ENCODE measurements at places on chromosomes 2 and 18. TPM values are rescaled to one million over a fixed set of nuclear protein-coding genes. Genes with fewer than 3 reads are reported as not detected.

The HJURP gene
- polyA plus RNA-seq, result 28.3 TPM

The SIX3 gene
- polyA plus RNA-seq, result not detected

The WNT6 gene
- polyA plus RNA-seq, result not detected

The MPP4 gene
- 2.7 TPM for polyA plus RNA-seq

The NAT8 gene
- not detected for polyA plus RNA-seq

The CRACDL gene
- not detected for polyA plus RNA-seq

The PREB gene
- polyA plus RNA-seq, result 48.5 TPM

The CD226 gene
- 0.42 TPM for polyA plus RNA-seq

The CNTNAP5 gene
- polyA plus RNA-seq, result not detected

The GNAL gene
- polyA plus RNA-seq, result 0.05 TPM

The MALL gene
- 3.6 TPM for polyA plus RNA-seq

The LHCGR gene
- 0.12 TPM for polyA plus RNA-seq

The GALM gene
- 14.7 TPM for polyA plus RNA-seq

DNA sequence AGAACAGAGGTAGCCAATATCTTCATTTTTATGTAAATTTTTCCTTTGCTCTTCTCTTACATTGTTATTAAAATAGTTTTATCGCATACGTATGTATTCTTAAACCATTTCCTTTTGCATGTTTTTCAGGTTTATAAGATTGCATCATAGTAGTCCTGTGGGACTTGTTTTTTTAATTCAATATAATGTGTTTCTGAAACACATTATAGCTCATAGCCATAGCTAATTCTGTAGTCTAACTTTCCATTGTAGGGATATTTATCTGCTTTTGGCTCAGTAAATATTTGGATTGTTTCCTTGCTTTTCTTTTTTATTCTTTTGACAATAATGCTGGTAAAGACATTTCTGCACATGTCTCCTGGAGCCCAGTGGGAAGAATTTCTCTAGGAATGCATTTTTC, 484.3 kb downstream of the PTPRM start:
- DNase-seq, result peak; percentile 10

- no peak for DNase-seq
These were observed 76.8 kb downstream of the CACNB4 start for GRCh38 chr2:152022090-152022489.

GRCh38 chr18:76850112-76850511, 27.8 kb downstream of the ZNF236 start:
- DNase-seq, result no peak

GRCh38 chr2:34736482-34736881, 1137.4 kb upstream of the FAM98A start:
- DNase-seq, result no peak

GRCh38 chr2:172596776-172597175, 40.9 kb downstream of the PDK1 start:
- DNase-seq, result no peak

- no peak for DNase-seq
These were observed 113.3 kb upstream of the FOSL2 start for GRCh38 chr2:28279371-28279770.

DNA sequence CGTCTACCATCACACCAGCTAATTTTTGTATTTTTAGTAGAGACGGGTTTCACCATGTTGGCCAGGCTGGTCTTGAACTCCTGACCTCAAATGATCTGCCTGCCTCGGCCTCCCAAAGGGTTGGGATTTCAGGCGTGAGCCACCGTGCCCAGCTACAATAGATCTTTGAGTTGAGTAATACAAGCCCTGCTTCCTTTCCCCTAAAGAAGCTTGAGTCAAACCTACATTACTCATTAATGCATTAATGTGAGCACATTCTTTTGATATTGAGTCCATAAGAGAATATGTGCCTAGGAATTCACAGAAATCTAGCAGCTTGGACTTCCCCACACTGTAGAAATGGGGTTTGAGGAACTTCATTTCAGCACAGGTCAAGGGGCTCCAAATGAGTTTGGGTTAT, 39.6 kb downstream of the PSMG2 start:
- peak; percentile 54 for DNase-seq

- DNase-seq, result peak; percentile 29
These were observed 194.9 kb upstream of the KYNU start for GRCh38 chr2:142682528-142682927.

DNA sequence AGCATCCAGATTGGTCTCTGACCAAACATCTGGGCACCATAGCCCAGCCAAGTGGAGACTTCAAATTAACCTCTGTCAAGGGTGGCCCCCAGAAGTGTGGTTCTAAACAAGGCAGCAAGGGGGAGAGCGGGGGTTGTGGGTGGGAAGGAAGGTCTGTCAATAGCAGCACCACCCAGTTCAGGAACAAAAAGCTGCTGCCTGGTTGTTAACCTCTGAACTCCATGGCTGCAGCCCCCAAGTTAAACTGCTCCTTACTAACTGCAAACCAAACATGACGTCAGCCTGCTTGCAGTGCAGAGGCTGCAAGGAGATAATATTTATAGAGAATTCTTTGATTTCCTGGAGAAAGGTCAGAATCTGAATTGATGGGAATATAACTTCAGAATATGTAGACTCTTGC, 76.5 kb downstream of the ARL4C start:
- DNase-seq, result peak; percentile 29

- no peak for DNase-seq
These were observed 1.1 kb upstream of the ASAP2 start for GRCh38 chr2:9205486-9205885.

DNA sequence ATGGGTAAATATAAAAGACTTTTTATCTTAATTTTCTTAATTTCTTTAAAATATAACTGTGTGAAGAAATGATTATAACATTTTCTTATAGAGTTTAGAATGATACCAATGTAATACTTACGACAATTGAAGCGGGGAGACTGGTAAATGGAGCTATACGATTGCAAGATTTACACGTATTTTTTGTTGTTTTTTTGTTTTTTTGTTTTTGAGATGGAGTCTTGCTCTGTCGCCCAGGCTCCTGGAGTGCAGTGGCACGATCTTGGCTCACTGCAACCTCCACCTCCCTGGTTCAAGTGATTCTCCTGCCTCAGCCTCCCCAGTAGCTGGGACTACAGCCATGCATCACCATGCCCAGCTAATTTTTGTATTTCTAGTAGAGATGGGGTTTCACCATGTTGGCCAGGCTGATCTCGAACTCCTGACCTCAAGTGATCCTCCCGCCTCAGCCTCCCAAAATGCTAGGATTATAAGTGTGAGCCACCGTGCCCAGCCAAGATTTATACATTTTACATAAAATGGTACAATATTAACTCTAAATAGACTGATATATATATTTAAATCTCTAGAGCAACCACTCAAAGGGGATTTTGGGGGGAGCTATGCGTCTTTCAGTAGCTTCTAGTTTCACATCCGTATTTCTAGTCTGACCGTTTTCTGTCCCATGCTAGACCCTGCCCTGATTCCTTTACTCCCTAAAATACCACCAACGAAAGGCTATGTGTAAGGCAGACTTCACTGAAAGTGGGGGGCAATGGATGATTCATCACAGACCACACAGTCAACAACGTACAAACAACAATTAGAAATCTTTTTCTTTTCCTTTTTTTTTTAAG, 28.2 kb upstream of the ATG16L1 start:
- DNase-seq, result no peak

GRCh38 chr2:43274055-43274454, 47.6 kb upstream of the ZFP36L2 start:
- DNase-seq, result no peak

DNA sequence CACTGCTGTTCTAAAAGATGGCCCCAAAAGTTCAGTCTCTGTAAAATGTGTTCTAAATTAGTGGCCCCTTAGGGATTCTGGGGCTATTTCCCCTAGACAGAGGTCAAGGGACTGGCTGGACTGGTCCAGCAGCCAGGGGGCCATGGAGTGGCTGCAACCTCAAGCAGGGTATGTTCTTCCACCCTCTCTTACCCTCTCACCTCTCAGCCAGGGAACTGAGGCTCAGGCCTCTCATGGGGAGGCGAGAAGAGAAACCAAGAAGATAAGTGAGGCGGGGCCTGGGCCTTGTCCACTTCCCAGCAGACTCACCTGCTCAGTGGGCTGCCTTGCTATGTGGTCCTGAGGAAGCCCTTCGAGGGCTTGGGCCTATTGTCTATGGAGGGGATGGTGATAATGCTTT, 339.7 kb downstream of the MYCN start:
- no peak for DNase-seq

DNA sequence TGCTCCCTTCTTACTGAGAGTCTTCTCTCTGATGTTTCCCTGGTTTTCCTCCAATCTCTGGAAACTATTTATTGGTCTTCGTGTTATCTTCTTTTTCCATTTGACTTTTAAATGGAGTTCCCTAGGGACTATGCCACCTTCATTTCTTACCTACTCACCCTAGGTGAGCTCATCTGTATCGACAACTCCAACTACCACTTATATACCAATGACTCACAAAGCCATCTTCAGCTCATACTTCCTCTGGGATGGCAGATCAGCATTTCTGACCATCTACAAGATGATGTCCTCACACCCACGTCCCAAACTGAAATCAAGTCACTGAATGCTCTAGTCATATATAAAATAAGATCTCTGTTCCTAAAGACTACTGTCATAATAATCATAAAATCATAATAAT, 40.6 kb downstream of the CFAP210 start:
- DNase-seq, result no peak

DNA sequence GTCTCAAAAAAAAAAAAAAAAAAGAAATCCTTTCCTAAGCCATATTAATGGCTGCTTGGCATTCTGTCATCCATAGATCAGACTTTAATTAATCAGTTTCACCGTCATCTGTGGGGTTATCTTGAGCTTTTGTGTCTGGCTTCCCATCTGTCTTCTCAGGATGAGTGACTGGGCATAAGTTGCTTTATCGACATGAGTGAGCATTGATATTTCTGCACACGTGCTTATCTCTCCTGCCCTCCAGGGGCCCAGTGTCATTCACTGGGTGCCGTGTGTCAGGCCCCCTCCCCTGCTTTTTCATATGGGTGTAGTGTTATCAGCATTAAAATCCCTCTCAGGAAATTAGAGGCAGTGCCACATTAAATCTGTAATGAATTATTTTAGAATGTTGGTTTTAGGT, 65.6 kb downstream of the SH3BP4 start:
- DNase-seq, result no peak

DNA sequence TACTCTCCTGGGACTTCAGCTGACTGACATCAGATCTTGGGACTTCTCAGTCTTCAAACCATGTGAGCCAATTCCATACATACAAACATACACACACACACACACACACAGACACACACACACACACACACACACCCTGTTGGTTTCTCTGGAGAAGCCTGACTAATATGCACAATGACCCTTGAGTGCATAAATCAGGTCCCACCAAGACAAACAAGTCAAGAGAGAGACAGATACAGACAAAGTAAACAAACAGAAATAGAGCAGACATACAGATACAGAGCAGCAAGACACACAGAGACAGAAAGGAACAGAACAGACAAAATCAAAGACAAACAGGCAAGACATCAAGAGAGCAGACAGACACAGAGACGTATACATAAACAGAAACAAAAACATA, 43.8 kb upstream of the DDX18 start:
- no peak for DNase-seq

DNA sequence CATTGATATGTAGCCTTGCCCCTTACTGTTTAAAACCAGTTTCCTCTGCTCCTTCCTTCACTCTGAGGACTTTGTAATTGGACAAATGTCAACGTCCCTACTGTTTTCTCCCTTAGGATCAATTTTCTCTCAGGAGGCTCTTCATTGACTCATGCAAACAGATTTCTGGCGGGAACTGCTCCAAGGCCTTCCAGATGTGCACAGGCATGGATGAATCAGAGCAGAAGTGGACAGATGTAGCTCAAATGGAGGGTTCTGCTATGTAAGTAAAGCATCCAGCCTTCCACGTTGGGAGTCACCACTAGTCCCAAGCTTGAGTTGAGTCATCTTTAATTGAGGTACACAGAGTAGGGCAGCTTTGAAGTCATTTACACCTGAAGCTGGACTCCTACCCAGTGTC, 34.1 kb upstream of the ZDBF2 start:
- DNase-seq, result no peak

DNA sequence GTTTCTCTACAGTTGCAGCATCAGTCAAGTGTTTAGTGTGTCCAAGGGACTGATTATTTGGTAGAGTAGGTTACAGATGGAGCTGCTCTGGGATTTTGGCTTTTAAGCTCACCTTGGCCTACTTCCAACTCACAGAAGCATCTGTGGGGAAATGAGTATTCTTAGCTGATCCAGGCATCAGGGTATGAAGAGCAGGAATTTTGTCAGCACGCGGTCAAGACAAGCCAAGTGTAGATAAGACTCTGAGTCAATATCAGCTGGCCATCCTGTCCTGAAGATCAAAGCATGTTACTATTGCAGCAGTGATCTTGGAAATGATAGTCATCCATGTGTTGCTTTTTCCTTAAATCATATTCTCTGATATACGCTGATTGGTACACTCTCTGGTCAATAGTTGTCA, 24.4 kb downstream of the SERPINB4 start:
- no peak for DNase-seq

- peak; percentile 98 for DNase-seq
These were observed 24.6 kb downstream of the NRP2 start for GRCh38 chr2:205706769-205707381.

DNA sequence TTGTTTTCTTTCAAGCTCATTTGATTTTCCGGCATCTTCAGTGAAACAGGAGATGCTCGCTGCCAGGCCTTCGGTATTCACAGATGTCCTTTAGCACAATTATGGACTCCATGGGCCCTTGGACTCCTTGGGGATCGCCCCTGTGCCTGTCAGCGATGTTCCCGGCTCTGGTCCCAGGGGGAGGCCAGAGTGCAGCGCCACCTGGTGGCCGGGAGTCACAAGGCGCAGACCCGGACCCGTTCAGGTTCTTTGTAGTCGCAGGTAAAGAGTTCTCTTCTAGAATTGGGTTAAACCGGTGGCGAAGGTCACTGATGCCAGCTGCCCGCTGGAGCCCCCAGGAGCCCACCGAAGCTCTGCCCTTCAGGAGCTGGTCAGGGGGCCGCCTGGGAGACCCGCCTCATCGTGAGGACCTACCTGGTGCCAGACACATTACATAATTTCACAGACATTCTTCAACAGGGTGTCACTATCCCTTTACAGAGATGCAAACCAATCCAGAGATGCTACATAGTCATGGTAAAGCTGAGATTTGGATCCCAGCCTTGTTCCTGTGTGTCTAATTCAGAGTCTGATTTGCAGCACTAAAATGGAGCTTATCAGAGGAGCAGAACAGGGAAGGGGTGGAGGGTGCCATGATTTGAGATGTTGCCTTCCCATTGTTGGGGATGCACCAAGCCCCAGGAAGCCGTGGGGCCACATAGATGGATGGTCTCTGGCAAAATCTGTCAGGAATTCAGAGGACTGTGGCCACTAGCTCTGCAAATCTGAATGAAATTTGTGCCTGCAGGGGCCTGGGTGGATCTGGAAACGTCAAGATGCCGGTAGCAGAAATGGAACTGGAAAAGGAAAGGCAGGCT, 6.0 kb upstream of the INPP5D start:
- DNase-seq, result peak; percentile 38

GRCh38 chr18:23243178-23243577, 107.9 kb downstream of the CABLES1 start:
- no peak for DNase-seq

GRCh38 chr2:173355866-173356508, 1.3 kb downstream of the CDCA7 start:
- peak; percentile 31 for DNase-seq

DNA sequence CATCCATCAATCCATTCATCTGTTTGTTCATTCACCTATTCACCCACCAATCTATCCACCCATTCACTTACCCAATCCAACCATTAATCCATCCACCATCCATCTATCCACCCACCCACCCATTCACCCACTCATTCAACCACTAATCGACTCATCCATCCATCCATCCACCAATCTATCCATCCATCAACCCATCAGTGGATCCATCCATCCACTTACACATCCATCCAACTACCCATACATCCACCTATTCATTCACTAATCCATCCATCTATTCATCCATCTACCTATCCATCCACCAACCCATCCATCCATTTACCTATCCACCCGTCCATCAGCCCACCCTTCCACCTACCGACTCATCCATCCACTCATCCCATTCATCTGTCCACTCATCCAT, 11.3 kb downstream of the MYO7B start:
- no peak for DNase-seq
